Activated T-helper 17 cell treated with anti-CD3 and anti-CD28 coated beads, Interleukin-2, amount 50 U/mL, for 72 hours (primary cell): ENCODE measurements at places on chromosomes 5 and 9.

- ATAC-seq: no peak
Observed at GRCh38 chr5:33242277-33242676, 198.5 kb upstream of the TARS1 start.

GRCh38 chr5:96433066-96433447 is at the start of gene PCSK1:
PCSK1 (minus strand) TSS chr5:96433248; CDS start chr5:96433042, 206 bp downstream.
- ATAC-seq: no peak

GRCh38 chr5:108093186-108093585 is 288.7 kb downstream of the FBXL17 start:
- no peak for ATAC-seq

GRCh38 chr9:35070823-35071813 is 1.3 kb downstream of the VCP start:
- peak; percentile 23 for ATAC-seq

DNA sequence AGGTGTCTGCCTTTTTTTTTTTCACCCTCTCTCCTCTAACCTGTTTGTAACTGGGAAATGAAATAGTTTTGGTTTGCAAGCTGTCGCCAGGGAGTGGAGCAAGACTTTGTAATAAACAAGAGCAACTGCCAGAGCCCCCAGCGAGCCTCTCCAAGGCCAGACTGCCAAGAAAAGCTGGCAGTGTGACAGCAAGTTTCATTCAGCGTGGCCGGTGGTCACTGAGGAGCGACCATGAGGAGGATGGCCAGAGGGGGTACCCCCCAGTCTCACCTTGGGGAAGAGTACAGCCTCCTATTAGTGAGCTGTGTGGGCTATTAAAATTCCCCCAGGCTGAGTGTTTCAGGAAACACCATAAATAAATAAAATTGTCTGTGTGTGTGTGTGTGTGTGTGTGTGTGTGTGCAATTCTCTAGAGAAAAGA is 49.9 kb downstream of the ZFAND5 start:
- ATAC-seq: no peak

DNA sequence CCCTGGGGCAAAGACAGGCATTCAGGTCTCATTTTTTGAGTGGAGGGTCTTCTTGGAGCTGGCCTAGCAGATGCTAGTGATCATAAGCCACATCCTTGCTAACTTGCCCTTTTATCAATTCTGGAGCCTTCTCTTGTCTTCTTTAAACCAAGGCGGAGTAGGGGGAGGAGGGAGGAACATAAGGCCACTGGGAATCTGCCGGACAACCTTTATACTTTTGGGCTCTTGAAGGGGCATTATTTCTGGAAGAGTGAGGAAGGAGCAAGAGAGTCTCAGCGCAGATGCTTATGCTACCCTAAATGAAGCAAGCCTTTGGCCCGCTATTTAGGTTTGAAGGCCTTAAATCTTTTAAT is 2.0 kb downstream of the TMEFF1 start:
- ATAC-seq: no peak

DNA sequence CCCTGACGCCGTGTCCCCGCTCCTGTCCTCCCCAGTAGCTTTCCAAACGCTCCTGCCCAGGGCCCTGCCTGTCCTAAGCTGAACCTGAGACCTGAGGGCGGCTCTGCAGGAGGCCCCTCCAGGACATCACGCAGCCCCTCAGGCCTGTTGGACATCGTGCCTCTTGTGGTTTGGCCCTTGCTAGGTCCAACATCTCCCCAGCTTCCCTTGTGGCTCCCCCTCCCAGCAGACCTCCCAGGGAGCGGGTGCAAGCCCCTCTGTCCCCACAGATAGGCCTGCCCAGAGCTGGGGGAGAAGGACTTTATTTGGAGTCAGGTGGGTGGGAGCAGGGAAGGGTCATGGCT is 4.1 kb downstream of the OBP2B start:
- no peak for ATAC-seq

DNA sequence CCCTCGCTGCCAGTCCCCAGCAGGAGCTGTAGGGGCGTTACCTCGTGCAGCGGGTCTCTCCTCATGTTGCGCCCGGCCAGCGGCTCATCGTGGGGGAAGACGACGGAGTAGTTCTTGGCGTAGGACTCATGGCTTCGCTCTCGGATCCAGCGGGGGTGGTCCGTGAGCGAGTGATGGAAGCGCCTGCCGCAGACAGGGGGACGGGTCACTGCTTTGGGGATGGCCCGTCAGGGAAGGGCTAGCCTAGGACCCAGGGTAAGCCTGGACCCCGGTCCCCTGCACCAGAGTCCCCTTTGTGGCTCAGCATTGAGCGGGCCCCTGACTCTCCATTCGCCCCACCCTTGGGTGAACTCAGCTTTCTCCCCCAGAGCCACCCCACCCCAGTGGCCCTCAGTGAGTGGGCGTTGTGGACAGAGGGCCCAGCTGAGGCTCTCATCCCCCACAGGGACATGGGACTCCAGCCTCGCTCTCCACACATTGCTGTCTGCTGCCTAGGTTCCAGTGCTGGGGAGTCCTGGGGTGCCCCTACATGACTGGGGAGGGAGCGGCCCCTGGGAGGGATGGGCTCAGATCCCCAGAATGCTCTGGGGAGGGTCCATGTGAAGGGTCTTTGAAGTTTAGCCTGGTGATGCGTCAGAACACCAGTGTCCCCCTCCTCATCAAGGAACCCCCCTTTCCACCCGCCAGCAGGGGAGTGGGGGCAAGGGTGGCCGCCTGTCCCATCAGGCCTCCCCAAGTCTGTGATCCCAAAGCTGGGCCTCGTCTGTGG is 29.7 kb downstream of the SARDH start:
- ATAC-seq: no peak

DNA sequence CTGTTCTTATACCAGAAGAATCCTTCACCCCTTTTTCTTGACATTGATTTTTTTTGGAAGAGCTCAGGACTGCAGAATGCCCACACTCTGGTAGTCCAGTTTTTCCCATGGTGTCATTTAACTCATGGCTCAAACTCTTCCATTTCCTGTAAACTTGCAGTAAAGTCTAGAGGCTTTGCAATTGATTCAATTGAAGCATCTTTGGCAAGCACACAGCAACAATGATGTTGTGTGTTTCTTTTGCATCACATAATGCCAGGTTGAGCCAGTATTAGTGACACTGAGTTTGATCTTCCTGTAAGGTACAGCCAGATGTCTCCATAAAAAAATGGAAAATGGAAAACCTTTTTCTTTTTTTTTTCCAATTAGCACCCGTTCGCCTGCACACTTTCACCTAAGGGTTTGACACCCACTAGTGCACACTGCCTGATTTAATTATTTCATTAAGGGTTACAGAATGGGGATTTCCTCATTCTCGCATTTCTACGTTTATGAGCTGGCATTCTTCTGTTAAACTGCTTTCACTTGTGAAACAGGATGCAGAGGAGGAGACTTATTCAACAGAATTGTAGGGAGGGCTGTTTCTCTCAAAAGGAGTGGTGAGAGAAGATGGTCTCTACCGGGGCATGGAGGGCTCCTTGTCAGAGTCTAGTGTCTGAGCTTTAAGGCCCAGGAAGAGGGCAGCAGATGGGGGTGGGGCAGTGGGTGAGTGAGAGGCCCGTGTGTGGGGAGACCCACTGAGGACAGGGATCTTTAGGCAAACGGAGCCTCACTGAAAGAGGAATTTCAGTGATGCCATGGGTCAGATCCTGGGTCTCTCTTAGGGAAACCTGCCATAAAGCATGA is 2.2 kb upstream of the S1PR3 start:
- peak; percentile 85 for ATAC-seq
